SK-MEL-5 (cell line): ENCODE measurements at places on chromosomes 11 and 22. TPM values are rescaled to one million over a fixed set of nuclear protein-coding genes. Genes with fewer than 3 reads are reported as not detected.

DNA sequence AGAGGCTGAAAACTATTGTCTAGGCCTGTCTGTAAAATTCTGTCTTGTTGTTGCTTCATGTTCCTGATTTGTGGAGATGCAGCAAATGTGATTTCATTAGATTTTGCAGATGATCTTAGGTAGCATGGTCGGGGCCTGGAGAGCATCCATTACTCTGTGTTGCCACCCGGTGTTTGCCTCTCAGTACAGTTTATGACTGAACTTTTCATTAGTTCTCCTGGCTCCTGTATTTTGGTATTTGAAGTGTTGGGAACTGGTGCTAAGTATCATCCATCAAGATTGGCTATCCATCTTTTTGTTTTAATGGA lies 7.7 kb downstream of the YWHAH start:
- DNase-seq: no peak

DNA sequence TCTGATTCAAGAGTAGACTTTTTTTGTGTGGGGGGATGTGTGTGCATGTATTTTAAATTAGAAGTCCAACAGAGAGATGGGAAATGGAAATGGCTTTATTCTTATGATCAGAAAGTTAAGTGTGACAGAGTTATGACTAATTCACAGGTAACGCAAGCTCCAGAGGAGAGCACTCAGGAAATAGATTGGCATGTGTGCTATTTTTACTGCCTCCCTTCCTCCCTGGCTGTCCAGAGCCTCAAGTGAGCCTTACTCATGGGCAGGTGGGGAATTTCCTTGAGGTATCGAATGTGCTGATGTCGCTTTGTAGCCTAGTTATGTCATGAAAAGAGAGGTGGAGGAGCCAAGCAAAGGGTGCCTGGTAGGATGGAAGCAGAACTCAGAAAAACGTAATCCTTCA lies 70.3 kb upstream of the BDNF start:
- no peak for DNase-seq

DNA sequence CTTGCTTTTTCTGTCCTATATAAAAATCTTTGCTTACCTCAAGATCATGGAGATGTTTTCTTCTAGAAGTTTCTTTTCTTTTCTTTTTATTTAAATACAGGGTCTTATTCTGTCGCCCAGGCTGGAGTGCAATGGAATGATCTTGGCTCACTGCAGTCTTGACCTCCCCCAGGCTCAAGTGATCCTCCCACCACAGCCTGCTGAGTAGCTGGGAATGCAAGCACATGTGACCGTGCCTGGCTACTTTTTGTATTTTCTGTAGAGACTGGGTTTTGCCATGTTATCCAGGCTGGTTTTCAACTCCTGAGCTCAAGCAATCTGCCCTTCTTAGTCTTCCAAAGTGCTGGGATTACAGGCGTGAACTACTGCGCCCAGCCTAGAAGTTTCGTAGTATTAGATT lies 45.3 kb downstream of the USP35 start:
- no peak for DNase-seq

- DNase-seq: no peak
Measured at GRCh38 chr22:25067851-25068421, 115.4 kb downstream of the KIAA1671 start.

DNA sequence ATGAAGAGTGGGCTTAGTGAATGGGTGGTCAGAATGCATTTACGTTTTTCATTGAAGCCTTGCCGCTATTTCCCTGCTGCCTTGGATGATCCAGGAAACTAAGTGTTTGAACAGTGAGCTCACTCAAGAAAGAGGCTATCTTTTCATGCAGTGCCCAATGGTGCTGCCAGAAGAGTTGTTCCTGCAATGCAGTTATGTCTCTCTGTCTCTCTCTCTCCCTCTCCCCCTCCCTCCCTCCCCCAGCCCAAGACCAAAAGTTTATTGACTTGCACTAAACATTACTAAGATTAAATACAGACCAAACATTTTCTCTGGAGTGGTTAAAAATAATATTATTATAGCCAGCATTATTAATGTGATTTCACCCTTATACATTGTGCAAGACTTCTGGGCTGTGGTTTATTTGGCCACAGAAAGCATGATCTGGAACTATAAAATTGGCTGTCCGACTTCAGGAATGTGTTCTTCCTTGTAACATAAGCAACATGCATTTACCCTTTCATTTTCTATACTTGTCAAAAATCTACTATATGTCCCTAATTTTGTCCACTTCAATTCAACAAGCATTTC lies 6.6 kb upstream of the FUT4 start:
- DNase-seq: no peak

The KLHDC7B gene
- 0.11 TPM in 1 of 2 replicates, not detected in the other for total RNA-seq
